Activated CD8-positive, alpha-beta memory T cell treated with anti-CD3 and anti-CD28 coated beads for 1 hour (primary cell): ENCODE measurements at places on chromosomes 3 and 15.
A peak's percentile ranks its signal among the peaks of the same experiment; 100 is the strongest.

DNA sequence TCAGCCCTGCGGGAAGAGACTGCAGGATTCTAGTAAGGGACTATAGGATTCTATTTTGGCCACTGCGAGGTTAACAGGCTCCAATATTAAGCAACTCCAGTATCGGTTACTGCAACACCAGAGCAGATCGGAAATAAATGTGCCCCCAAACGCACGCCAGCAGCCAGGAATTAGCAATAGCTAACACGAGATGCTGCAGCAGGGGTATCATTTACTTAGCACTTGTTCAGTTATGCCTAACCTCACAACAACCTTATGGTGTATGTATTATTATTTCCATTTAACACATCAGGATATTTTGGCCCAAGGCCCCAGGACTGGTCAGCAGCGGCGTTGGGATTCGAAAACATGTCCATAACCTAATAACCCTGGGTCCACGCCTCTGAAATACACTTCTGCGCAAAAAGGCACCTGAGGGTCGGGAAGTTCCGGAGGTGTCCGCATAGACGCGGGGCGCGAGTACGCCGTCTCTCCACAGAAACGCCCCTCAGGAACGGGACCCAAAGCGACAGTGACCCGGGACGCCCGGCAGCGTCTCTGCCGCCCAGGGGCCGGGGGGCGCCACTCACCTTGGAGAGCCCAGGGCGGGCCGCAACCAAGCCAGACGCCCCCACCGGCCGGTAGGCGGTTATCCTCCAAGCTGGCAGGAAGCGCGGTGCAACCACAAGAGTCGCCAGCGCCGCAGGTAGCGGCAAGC, 681 bp downstream of the PIK3CB start:
- DNase-seq = no peak

DNA sequence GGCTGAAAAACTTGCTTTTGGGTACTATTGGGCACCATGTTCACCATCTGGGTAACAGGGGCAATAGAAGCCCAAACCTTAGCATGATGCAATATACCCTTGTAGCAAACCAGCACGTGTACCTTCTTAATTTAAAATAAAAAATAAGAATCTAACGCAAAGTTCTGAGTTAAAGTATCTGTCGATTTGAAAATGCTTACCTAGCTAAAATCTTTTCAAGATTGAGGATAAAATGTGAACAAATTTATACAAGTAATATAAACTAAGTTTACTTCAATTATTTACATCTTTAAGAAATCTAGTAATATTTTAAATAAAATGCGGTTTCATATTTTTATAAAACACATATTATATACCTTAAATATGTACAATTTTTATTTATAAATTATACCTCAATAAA, 38.1 kb upstream of the IGF2BP2 start:
- DNase-seq = no peak

DNA sequence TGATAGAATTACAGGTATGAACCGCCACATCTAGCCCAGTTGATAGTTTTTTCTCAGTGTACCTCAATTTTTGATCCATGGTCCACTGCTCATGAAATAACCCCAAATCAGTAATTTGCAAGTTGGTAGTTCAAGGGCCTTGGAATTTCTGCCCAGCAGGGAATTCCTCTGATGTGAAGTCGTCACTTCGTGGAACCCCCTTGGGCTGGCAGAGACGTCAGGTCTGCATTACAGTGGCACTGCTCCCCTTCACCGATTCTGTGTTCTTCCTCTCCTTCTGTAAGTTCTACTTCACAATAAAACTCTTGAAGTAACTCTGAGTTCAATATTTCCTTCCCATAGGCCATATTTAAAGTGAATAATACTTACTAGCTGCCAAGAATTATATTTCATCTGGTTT, 881.0 kb downstream of the OTOL1 start:
- DNase-seq = no peak

GRCh38 chr3:174199696-174200095, 659.4 kb upstream of the NAALADL2 start:
- no peak for DNase-seq

GRCh38 chr3:17664923-17665322, 77.5 kb downstream of the TBC1D5 start:
- no peak for DNase-seq

DNA sequence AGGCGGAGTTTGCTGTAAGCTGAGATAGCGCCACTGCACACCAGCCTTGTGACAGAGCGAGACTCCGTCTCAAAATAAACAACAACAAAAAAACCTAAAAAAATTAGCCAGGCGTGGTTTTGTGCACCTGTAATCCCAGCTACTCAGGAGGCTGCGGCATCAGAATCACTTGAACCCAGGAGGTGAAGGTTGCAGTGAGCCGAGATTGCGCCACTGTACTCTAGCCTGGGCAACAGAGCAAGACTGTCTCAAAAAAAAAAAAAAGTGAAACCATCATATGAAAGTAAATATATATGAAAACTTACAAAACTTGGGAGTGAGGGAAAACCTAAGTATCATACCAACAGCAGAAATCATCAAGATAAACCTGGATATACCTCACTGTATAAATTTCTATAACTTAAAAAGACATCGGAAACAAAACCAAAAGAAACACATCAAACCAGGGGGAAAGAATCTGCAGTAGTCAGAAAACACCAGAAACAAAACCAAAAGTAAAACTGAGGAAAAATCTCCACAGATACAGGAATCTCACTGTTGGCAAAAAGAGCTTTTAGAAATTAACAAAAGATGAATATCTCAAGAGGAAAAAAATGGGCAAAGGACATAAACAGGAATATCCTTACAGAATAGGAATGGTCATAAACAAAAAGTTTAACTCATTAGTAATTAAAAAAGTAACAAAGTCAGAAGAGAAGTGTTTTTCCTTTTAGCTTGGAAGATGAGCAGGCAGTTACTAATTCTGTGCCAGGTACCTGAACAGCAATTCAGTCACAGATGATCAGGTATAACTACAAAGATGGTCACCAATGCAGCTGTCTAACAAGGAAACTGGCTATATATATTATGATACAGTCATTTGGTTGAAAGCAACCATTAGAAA, 41.3 kb downstream of the ETV5 start:
- no peak for DNase-seq

- DNase-seq = no peak
Measured at GRCh38 chr15:34341381-34342212, 1.3 kb downstream of the NOP10 start.

- peak; percentile 18 for DNase-seq
Measured at GRCh38 chr15:89361451-89362202, 27.0 kb upstream of the POLG start.

DNA sequence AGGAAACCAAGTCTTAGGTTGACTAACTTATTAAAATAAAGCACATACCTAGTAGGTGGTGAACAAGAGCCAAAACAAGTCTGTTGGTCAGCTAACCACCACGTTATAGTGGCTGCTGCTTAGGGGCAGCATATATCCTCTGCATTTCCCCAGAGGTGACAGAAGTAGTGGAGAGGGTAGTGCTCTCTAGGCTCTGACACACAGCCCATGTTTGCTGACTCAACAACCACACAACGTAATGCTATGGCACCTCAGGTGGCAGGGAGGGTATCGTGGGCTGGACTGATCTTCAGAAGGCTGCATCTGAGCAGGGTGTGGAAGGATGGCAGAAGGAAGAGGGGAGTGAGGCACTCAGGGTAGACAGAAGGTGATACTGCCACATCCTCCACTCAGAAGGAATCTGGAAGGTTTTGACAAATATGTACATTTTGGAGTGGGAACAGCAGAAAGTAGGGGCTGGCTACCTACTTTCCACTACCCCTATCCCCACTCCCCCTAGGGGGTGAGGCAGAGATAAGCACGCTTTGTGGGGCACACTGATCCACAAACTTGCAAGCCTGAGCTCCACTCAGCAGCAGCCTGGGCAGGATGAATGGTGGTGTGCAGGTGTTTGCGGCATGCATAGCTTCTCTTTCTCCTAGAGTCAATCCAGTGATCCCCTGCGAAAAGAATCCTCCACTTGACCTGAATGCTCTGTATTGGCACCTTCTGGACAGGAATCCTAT, 178.1 kb downstream of the RORA start:
- no peak for DNase-seq

DNA sequence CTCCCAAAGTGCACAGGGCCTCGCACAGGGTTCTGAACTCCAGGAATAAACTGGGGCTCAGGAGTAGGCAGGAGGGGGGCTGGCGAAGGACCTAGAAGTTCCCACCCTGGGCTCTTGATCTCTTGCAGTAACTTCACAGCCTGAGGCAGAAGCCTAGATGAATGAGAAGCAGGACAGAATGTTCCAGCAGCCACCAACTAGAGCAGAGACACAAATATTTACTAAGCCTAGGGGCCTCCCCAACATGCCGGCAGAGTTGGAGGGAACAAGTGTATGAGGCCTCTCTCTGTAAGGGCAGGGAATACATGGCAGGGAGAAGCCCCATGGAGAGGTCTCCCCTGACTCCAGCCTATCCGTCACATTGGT, 25.3 kb upstream of the C15orf39 start:
- no peak for DNase-seq

DNA sequence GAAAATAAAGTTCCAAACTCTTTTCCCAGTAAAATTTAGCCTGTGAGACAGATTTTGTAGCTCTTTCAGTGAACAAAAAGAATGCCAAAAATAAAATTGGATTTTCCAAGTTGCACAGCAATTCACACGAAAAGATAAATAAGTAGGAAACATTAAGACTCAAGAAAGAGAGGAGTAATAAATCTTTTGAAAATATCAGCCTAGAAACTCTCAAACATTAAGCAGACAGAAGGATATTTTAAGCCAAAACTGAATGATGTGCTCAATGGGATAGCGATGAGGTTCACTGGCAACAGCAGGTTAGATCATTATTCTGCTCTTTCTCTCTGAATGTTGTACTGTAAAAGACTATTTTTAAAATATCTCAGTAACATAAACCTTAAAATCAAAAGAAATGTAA, 115.0 kb downstream of the STAG1 start:
- no peak for DNase-seq

DNA sequence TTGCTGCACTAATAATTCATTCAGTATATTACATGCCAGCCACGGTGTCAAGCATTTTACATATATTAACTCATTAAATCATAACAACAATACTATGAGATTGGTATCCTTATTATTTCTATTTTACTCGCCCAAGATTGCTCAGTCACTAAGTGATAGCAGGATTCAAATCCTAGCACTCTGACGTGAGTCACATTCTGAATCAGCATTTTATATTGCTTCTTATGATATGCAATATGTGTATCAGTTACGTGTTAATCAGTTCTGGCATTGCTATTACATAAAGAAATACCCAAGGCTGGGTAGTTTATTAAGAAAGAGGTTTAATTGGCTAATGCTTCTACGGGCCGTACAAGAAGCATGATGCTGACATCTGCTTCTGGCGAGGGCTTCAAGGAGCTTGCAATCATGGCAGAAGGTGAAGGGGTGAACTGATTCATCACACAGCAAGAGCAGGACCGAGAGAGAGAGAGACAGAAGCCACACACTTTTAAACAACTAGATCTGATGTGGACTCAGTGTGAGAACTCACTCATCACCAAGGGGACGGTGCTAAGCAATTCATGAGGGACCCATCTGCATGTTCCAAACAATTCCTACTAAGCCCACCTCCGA, 166.5 kb upstream of the TMCO5A start:
- DNase-seq = no peak

- DNase-seq = no peak
Measured at GRCh38 chr3:148087601-148088371, 609.9 kb upstream of the AGTR1 start.

DNA sequence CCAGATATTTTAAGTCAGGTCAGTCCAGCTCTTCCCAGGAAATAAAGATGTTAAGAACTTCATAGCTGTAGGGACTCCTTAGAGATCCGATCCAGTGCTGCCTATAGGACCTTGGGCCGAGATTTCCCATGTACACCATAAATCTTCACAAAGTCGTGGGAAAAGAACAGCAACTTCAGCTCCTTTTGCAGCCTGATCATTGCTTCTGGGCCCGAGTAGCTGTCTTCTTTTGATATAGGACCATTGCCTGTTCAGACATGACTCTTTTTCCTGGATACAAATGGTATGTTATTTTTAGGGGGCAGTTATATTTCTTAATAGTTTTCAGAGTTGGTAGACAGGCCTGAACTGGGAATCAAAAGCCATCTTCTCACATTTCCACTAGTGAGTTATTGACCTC, 20.5 kb downstream of the IL1RAP start:
- no peak for DNase-seq

DNA sequence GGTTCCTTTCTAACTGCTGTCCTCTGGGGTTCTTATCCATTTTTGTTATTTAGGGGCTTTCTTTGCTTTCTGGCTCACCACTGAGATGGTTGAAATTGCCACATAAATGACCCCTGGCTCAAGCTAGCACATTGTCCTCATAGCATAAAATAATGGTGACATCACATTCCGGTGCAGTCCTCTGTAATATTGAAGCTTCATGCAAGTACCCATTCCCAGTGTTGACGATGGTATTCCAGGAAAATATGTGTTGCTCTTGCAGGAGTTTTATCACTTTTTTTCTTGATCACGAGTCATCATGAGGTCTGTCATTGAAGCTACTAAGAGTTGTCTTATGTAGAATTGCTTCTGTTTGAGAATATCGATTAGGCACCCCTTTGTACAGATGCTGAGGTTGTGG, 56.1 kb downstream of the CRTC3 start:
- DNase-seq = no peak

DNA sequence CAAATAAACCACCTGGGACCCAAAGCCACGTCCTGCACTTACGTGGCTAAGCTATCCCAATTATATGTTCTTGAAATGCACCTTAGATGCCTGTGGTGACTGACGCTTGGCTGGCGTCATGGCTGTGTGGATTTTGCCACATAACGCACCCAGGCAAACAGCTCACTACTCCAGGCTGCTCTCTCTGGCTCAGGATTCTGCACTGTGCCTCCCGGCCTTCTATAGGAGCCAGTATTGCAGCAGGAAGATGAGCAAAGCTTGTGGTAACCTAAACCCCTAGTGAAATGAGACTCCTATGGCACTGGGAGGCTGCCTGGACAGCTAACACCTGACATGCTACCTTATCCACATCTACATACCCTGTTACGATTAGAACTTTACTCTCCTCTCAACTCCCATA, 179.3 kb downstream of the THRB start:
- DNase-seq = no peak

- no peak for DNase-seq
Measured at GRCh38 chr3:149992416-149993058, 21.8 kb upstream of the PFN2 start.

DNA sequence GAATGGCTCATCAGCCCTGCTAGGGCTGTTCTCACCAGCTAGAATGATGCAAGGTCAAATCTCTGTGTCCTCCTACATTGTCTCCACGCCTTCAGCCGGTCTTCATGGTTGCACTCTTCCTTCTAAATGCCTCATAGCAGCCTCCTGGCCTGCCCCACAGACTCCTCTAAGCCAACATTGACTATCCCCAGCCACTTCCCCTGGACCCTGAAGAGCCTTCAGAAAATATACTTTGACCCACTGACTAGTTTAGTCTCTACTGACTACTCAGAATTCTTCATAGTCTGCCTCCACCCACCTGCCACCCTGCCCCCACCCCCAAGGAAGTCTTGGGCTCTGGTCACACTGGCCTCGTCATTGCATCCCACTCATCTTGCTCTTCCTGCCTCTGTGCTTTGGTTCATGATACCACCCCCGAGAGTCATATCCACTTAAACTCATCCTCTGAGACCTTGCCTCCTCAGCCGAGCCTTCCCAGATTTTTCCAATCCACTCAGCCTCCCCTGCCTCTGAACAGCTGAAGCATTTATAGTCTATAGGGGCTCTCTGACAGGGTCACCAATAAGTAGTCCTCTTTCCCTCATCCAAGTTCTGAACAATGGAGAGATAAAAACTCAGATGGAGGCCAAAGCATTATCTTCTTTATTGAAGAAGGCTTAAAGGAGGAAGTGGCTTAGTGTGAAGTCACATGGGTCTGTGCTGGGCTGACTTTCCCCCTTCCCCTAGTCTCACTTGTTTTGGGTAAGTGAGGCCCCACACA, 9.5 kb upstream of the DOCK3 start:
- no peak for DNase-seq

GRCh38 chr3:114899186-114899931, 247.7 kb downstream of the ZBTB20 start:
- DNase-seq = no peak
